Activated gamma-delta T cell (primary cell): ENCODE measurements at places on chromosomes 4 and X.

DNA sequence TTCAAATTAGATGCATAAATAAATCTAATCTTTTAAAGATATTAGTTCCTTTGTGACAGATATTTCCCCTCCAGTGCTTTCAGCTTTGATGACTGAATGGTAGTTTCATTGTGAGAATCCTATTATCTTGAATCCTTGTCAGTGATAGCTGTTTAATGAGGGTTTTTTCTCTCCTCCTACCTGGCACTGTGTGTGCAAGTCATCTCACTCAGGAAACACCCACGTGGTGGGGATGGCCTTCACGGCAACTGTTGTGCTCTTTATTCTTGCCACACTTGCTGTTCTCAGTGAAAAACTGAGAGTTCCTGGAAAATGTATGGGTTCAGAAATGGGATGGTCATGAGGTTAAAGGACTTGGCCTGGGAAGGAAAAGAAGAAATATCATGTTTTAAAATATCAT is 129.9 kb downstream of the SPRY1 start:
- DNase-seq: no peak

- DNase-seq: peak; percentile 54
Measured at GRCh38 chr4:3879681-3880614, 113.8 kb downstream of the ADRA2C start.

GRCh38 chr4:74426101-74426500 is 18.8 kb upstream of the AREG start:
- DNase-seq: no peak

DNA sequence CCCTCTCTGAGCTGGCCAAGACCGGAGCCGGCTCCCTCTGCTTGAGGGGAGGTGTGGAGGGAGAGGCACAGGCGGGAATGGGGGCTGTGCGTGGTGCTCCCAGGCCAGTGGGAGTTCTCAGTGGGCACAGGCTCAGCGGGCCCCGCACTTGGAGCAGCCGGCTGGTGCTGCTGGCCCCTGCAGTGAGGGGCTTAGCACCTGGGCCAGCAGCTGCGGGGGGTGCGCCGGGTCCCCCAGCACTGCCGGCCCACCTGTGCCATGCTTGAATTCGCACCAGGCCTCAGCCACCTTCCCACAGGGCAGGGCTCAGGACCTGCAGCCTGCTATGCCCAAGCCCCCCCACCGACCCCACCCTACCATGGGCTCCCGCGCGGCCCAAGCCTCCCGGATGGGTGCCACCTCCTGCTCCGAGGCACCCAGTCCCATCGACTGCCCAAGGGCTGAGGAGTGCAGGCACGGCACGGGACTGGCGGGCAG is 602.5 kb downstream of the KCTD8 start:
- DNase-seq: peak; percentile 7

GRCh38 chrX:38612281-38612680 is 50.9 kb downstream of the TSPAN7 start:
- no peak for DNase-seq

- no peak for DNase-seq
Measured at GRCh38 chr4:142292231-142292630, 553.9 kb downstream of the INPP4B start.

- DNase-seq: no peak
Measured at GRCh38 chr4:46839128-46839527, 69.9 kb downstream of the COX7B2 start.

DNA sequence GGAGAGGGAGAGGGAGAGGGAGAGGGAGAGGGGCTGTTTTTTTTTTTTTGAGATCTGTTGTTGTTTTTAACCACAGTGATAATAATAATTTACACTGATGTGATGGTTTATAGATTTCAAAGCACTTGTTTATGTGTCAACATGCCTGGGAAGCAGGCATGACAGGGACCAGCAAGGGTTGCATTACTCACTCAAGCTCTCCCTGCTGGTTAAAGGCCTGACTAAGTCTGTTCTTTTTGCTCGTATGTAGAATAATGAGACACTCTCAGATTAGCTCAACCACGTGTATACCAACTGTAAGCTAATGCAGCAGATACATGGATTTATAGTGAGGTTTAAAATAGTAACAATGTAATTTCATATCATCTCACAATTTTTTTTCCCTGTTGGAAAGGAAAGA is 134.6 kb upstream of the BOD1L1 start:
- DNase-seq: no peak

DNA sequence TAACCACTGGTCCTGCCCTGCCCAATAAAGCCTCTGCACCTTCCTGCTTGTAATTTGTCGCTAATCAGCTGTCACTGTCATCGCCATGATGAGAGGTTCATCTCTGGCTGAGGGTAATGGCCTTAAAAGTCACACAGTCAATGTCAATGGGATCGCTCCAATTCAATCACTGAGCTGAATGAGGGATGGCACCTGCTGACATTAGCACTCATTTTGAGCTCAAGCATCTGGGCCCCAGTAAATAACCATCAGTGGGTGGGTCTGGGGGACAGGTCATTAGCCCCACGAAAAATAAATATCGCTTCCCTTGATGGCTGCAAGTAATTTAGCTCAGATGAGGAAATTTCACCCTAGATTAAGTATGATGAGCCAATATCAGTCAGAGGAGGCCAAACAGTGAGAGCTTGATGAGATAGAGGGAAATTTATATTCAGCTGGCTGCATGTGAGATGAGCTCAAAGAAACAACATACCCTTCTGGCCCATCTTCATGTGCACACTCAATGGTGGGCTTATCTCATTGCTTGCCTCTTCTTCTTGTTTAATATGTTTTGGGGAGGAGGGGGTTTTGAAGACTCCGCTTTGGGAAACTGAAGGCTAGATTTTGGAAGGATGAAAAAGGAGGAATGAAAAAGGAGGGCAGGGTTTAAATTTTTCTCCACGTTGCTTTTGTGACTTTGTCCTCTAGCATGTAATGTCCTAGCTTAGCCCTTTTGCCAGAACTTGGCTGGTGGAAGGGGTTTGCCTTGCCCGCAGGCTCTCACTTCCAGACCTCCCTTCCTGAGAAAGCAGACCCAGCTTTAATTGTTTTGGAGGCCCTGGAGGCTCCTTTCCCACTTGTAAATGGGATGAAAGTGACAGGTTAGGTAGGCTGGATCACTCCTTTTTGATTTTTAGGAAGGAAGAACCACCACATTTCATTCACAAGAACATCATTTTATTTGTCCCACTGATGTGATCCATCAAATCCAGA is 84.8 kb upstream of the PAQR3 start:
- no peak for DNase-seq
